Foreskin keratinocyte (primary cell): ENCODE measurements at places on chromosomes 12 and 14. TPM values are rescaled to one million over a fixed set of nuclear protein-coding genes. Genes with fewer than 3 reads are reported as not detected.

- DNase-seq, result no peak
These were observed 1487.0 kb upstream of the FLRT2 start for GRCh38 chr14:84042992-84043391.

- no peak for DNase-seq
These were observed 10.7 kb upstream of the NEUROD4 start for GRCh38 chr12:55008944-55009585.

The UNC79 gene
- under 0.01 and 0.01 TPM in 2 replicates for polyA plus RNA-seq

- DNase-seq, result no peak
These were observed 187.0 kb upstream of the C14orf180 start for GRCh38 chr14:104392396-104393198.

DNA sequence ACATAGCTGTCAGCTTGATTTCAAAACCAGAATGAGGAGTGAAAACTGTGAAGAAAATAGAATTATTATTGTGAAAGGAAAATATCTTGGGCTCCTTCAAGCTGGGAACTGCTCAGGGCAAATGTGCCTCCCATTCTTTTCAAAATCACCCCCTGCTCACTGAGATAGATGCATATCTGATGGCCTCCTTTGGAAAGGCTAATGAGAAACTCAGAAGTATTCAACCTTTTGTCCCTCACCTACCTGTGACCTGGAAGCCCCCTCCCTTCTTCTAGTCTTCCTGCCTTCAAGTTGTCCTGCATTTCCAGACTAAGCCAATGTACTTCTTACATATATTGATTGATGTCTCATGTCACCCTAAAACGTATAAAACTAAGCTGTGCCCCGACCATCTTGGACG is 81.1 kb upstream of the C14orf132 start:
- no peak for DNase-seq

DNA sequence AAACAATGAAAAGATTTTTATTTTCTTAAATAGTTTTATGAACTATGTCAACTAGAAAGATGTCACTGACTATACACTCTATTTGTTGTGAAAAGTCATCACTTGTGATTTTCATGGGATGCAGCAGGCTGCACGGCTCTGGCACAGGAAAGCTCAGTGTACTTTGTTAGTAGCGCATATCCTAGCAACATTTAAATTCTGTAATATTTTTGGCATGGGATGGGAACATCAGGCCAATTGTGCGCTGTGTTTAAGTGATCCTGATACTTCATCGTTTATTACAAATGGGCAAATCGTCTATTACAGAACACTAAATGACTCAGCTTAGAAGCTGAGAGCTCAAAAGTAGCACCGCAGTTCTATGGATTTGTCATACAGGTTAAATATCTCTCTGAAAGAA is 60.7 kb upstream of the SAV1 start:
- no peak for DNase-seq

DNA sequence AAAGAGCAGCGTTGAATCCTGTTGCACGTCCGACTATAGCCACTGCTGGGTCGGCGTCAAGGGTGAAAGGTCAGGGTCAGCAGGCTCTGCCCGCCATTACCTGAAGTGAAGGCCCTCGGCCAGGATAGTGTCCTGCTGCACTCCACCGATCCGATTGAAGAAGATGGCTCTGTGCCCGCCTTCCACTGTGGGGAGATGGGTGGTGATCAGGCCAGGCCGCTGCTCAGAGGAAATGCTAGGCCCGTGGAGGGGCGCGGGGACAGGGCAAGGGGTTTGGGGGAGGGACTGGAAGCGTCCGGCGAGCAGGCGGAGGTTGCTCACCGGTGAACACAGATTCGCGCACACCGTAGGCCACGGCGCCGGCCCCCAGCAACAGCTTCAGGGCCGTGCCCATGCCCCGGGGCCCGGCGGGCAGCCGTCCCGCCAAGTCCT is 352 bp downstream of the PHB2 start:
- no peak for DNase-seq

DNA sequence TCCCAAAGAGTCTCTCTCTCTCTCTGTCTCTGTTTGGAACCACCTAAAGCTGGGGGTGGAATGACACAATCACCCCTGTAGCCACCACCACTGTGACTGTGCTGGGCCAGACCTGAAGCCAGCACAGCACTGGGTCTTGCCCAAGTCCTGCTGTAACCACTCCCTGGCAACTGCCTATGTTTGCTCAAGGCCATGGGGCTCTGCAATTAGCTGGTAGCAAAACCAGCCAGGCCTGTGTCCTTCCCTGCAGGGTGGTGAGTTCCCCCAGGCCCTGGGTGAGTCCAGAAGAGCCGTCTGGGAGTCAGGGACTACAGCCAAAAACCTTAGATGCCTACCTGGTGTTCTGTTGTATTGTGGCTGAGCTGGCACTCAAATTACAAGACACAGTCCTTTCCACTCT is 50.8 kb downstream of the DGLUCY start:
- DNase-seq, result no peak

The AQP2 gene
- not detected in 2 replicates for polyA plus RNA-seq

The TAS2R30 gene
- polyA plus RNA-seq, result not detected in 2 replicates

The TBC1D30 gene
- polyA plus RNA-seq, result 0.36 and 0.42 TPM in 2 replicates

The BHLHE41 gene
- polyA plus RNA-seq, result 0.07 and 0.11 TPM in 2 replicates

DNA sequence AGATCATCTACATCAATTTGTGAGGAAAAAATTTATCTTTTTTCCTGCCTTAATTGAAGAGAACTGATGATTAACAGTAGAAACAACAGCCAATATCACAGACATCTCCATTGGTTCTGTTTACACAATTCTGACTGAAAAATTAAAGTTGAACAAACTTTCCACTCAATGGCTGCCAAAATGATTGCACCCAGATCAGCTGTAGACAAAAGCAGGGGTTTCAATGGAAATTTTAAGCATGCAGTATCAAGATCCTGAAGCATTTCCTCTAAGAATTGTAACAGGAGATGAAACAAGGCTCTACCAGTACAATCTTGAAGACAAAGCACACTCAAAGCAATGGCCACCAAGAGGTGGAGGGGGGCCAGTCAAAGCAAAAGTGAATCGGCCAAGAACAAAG is 231.6 kb upstream of the KRR1 start:
- no peak for DNase-seq

- DNase-seq, result peak; percentile 13
These were observed 294.1 kb downstream of the SEC23A start for GRCh38 chr14:38808734-38809455.

DNA sequence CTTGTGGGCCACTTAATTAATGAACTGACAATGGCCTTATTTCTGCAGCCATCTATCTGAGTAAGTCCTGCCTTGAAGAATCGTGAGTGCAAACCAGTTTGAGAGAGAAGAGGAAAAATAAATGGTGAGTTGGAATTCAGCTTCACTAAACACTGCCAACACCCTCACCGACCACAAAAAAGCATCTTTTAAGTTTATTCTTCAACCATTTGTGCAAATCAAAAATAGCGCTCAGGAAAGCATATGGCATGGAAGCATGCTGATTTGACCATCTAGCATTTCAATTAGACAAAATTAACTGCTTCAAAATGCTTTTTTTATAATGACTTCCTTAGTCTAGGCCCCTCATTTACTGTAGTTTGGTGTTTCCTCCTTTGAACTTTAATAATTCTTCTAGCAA is 294.0 kb downstream of the PPFIA2 start:
- no peak for DNase-seq

DNA sequence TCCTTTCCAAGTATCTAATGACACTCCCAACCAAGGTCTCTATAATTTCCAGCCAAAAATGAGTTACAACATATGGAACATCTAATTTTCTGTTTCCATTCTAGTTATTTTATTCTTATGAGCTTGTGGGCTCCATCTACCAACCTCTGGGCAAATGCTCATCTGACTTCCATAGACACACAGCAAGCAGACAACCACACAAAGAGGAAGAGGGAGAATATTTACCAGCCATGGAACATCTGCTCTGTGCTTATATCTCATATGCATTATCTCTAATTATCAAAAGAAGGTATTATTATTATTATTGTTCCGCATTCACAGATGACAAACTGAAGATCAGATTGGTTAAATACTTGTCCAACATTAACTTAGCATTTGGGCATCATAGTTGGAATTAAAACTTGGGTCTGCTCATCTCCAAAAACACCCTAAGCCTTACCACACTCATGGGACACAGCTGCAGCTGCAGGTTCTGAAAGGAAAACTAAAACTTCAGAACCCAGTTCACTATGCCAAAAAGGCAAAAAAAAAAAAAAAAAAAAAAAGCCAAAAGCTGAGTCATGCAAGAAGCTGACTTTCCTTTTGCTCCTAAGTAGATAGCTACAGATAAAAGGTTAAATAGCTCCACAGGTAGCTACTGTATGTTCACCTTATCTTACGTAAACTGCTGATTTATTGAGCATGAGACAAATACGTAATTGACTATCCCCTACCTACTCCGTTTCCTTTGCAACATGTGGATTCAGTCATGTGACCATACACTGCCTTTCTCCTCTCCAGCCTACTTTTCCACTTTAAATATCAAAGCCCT is 23.6 kb upstream of the TCL1B start:
- no peak for DNase-seq

GRCh38 chr14:55398679-55399078 is 13.0 kb downstream of the ATG14 start:
- peak; percentile 82 for DNase-seq

DNA sequence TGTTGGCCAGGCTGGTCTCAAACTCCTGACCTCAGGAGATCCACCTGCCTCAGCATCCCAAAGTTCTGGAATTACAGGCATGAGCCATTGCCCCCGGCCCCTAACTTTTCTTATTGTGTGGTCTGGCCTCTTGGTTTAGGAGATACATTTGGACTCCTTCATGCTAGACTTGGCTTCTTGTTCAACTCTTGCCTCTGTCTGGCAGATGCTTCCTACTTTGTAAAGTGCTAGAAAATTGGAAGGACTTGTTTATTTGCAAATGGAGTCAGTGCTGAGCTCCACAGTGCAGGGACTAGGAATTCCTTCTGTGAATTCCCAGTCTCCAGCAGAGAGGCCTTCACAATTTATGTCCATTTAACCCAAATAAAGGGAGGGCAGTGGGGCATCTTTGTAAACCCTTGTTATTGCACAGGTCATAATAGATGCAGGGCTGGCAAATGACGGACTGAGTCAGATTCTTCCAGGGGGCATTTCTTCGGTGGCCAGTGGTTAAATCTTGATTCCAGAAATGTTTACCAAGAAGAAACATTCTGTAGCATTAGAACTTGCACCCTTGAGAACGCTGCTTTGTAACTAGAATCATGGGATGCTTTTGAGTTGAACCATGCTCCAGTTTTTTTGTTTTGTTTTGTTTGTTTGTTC is 73.8 kb upstream of the TBX3 start:
- no peak for DNase-seq

DNA sequence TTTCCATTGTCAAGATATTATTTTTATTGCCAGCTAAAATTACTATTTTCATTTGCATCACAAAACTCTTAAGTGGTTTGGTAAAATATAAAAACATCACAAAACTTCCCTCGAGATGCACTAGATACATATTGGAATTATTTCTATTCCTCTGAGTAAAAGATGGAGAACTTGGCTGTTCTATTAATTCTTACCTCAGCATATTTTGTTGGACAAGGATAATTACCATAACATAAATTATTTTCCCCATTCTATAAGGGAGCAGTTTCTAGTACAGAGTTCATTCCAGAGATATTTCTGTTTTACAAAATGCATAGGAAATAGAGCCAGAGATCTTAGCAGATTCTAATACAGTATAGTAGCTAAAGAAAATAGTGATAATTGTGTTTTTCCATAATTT is 42.6 kb upstream of the PTHLH start:
- no peak for DNase-seq

- no peak for DNase-seq
These were observed 2.0 kb downstream of the MYH7 start for GRCh38 chr14:23433457-23433856.

DNA sequence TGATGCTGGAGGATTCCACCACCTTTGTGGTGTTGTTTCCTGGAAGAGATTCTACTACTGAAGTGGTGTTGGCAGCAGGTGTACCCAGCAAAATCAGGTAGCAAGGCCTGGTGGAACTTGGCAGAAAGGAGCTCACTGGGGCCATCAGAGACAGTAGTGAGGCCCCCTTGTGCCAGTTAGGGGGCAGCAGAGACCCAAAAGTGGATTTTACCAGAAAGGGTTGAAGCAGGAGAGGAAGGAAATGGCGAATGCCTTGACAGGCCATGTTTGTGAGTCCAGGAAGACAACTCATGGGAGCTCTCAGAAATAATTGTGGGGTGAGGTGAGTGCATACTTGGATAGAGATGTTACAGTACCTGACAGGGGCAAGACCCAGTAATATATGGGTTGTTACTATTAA is 137.7 kb upstream of the FGD4 start:
- no peak for DNase-seq

The KRT3 gene
- not detected in 2 replicates for polyA plus RNA-seq

The ACOT6 gene
- not detected in 2 replicates for polyA plus RNA-seq

The CLEC4C gene
- not detected in 2 replicates for polyA plus RNA-seq

GRCh38 chr12:91889059-91889458 is 256.6 kb downstream of the BTG1 start:
- DNase-seq, result no peak

The FOXG1 gene
- not detected in 2 replicates for polyA plus RNA-seq

The AQP6 gene
- polyA plus RNA-seq, result 0.11 and 0.16 TPM in 2 replicates

DNA sequence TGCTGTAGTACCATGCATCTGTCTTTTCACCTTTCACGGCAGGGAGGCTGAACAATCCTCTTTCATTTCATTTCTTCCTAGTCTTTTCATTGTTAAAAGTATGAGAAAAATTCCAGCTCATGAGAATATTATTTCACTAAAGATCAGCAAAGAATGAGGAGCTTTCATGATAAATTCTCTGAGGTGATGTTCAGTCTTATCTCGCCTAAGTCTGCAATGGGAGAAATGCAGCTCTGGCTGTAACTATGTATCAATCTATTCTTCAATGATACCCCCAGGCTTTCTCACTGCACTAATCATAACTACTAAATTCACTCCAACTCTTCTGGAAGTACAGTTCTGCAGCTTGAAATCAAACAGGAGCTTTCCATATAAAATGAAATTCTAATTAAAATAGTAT is 15.7 kb downstream of the FOXG1 start:
- no peak for DNase-seq

- no peak for DNase-seq
These were observed 43.3 kb downstream of the TSPAN11 start for GRCh38 chr12:30969606-30970395.
